ENCODE measurements at places on chromosomes 5 and 9.

GRCh38 chr9:10062629-10063395, 550.0 kb downstream of the PTPRD start:
- DNase-seq, result no peak

DNA sequence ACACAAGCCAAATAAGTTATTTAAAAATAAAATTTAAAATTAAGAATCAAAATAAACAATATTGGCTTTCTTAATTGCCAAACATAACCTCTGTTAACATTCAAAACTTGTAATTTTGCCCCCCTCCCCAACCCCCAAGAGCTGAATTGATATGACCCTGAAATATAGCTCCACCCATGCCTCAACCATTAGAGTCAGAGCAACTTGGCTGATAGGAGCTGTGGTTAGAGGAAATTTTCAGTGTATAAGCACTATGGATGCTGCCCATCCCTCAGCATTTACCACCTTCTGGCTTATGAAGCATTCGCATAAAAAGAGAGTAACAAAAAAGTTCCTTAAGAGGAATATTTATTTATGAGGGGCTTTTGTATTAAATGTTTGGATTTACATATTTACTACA, 6.1 kb downstream of the POC5 start:
- no peak for DNase-seq

- no peak for DNase-seq
Measured at GRCh38 chr9:91714020-91714806, 235.8 kb downstream of the ROR2 start.

DNA sequence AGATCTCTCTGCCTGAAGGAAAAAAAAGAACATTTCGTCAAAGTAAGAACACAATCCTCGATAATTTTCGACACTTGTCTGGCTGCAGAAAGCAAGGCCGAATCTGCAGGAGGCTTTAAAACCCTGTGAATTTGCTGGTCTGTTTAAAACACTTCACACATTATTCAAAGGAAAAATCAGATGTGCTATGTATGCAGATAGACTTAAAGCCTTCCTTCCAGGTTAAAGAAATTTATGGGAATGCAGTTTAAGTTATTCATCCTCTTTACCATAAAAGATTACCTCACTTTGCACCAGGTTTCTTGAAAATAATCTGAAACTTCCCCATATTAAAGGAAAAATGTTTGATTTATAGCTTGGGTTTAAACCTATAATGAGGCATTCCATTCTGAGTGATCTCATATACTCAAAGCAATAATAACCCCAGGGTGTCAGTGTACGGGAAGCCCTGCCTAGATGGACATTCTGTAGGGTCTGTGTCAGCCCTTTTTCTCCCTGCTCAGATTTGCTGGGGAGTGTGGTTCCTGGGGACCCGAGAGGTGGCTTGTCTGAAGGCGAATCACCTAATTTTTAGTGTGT, 323.5 kb upstream of the SLC24A2 start:
- no peak for DNase-seq

DNA sequence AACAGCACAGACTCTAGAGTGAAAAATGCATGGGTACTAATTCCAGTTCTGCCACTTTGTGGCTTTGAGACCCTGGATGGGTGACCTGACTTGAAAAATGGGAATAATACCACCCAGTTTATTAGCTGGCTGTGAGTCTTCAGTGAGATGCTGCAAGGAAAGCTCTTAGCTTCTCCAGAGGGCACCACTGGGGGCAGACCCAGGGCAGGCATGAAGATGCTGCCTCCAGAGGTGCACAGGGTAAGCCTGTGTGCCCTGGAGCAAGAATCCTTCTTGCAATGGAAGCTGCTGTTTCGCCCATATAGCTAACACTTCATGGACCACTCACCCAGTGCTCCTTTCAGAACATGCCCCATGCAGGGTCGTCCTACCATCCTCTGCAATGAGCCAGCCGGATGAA, 75.7 kb downstream of the C5orf15 start:
- no peak for DNase-seq

DNA sequence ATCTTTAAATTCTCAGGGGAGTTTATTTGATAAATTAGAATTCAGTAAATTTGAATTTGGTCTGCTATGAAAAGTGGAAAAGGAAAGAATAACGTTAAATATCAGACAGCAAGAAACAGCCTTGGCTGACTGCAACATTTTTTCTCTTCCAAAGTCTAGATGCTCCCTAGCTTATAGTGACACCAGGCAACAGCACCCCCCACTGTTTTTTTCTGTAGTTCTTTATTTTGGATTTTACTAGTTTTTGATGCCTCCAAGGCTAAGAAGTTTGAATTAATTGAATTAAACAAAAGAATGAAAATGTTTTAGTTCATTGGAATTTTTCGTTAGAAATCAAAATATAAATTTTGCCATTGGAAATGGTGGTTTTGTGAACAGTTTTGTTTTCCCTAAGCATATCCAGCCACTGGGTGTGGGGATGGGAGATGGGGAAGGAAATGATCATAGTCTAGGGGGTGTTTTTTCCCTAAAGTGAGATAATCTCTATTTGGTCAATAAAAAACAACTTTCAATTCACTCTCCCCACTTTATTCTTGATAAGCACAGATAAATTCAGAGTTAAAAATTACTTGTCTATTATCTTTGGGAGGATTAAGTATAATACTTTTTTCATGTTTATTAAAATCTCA, 199.3 kb upstream of the CD180 start:
- no peak for DNase-seq

DNA sequence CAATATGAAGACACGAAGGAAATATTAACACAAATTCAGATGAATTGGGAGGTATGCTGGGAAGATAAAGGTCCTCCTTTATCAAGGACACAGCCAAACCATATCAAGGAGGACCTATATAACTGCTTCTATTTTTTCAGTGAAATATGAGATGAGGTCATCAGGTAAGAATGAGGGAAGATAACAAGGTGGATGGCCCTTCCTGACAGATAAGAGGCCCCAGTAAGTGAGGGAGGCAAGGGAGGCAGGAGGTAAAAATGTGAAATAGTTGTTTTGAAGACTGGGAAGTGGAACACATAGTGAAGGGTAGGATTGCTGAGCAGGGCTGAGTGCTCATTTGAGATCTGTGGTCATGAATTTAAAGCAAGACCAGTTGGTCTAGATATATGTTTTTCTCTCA, 60.0 kb upstream of the FOXE1 start:
- no peak for DNase-seq
